Lung (tissue), 17 donors: ENCODE measurements at places on chromosomes 5 and 9.

- DNase-seq: peak; percentile 41
Observed at GRCh38 chr9:128335161-128335560, 5.2 kb upstream of the SLC27A4 start.

GRCh38 chr5:176727528-176727900, 80.2 kb downstream of the TSPAN17 start:
- DNase-seq: no peak

DNA sequence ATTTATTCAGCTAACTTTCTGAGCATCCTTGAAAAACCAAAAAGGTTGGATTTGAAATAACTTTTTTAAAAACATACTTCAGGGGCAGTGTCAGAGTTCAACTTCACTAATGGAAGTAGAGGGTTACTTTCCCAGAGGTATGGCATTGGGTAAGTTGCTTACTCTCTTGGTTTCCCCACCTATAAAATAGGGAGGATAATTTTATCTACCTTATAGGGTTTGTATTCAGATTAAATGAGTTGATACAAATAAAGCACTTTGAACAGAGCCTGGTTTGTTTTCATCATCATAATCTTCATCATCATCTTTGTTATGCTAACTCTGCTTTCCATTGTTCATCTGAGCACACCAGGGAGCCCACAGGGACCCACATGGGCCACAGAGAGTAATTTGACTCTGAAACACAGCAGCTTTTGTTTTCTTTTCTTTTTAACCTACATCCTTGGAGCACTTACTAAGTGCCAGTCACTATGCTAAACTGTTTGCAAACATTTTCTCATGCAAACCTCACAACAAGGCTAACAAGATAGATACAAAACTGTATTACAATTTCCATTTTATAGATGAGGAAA, 179.1 kb upstream of the SLC24A2 start:
- DNase-seq: no peak

- peak; percentile 90 for DNase-seq
Observed at GRCh38 chr5:77292026-77292757, 81.7 kb downstream of the PDE8B start.

DNA sequence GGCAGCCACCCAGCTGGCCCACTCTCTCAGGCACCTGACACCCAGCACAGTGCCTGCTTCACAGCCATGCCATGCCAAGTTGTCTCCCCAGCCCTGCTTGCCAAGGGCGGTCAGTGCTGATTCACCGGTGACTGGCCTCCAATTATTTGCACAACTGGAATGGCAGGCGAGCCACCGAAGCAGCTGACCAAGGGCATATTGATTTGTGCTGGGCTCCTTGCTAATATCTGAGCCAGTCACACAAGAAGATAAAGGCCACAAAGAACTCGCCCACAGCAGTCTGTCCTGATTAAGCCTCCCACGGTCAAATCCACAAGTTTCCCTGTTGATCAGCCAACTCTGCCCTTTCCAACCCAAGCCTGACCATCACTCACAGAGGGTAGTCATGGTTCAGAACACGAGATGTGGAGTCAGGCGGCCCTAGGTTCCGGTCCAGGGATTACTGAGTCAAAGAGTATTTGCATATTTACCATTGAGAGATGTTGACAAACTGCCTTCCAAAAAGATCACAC, 6.4 kb upstream of the EEIG1 start:
- no peak for DNase-seq

- peak; percentile 26 for DNase-seq
Observed at GRCh38 chr5:121937762-121938161, 24.0 kb upstream of the SRFBP1 start.

GRCh38 chr9:131031005-131031641, 22.1 kb downstream of the LAMC3 start:
- no peak for DNase-seq

DNA sequence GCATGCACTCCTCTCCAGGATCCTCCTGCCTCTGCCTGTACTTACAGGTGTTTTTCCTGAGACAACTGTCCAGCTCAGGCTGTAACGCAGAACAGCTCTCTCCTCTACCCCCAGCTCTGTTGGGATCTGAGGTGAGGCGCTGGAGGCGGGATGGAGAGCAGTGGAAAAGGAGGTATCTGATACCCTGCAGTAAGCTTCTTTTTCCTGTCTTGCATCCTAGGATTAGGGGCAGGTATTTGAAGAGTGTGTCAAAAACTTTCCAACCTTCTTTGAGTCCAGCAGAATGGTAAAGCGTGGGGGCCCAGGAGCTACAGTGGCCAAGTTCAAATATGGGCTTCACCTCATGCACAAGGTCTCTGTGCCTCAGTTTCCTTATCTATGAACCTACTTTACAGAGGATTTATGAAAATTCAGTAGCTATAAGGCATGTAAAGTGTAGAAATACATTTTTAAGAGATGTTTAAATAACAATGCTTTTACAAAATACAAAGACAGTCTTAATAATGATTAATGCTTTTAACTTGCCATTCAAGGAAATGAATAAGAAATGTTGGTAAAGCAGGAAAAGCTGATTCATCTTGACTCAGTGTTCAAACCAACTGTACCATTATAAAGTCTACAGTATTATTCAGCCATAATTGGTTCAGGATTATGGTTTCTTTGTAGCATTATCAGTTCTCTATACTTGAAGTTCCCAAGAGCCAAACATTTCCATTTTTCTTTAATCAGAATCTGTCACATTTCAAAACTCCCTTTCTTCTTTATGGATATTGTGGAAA, 26.1 kb downstream of the MAP1B start:
- DNase-seq: no peak

GRCh38 chr9:132451276-132451675, 41.3 kb downstream of the CFAP77 start:
- DNase-seq: no peak

- DNase-seq: peak; percentile 50
Observed at GRCh38 chr5:56677690-56678305, 137.6 kb upstream of the MAP3K1 start.

GRCh38 chr5:107982703-107983425, 312.1 kb upstream of the EFNA5 start:
- no peak for DNase-seq

DNA sequence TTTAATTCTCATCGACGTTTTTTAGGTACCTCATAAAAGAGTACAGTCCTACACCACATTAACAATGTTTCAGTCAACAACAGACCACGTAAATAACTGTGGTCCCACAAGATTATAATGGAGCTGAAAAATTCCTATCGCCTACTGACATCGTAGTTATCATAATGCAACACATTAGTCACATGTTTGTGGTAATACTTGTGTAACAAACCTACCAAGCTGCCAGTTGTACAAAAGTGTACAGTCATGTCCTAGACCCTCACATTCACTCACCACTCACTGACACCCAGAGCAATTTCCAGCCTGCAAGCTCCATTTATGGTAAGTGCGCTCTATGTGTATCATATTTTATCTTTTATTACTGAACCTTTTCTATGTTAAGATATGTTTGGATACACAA, 16.8 kb downstream of the GNAQ start:
- DNase-seq: no peak

DNA sequence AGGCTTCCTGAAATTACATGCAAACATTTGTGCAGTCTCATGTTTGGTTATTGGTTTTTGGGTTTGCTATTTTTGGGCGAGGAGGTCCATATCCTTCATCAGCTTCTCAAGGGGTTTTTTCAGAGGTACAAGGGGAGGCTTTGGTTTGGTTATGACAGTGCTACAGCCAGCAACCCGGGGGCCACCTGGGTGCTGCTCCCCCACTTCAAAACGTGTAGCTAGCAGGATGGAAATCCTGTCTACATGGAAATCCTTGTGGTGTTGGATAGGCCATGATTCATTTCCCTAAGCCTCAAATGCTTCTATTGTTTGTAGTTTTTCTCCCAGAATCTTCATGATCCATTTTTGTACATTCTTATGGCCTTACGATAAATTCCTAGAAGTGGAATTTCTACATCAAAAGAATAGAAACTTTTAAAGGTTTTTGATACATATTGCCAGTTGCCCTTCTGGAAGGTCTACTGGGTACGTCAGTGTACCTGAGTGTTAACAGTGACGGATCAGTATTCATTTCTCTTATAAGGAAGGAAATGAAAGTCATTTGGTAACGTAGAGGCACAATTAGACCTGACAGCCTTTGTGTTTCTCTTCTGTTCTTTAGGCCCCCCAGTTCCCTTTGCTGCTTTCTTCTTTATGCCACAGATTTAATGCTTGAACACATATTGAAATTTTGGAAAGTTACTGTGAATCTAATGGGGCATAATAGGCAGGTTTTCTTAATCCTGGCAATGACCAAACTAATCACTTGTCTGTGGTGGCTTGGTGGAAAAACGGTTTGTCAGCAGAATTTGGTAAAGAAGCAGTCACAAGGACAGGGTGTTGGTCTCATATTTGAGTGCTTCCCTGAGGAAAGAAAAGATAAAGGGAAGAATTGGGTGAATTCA, 69.7 kb upstream of the ABL1 start:
- DNase-seq: no peak

- DNase-seq: no peak
Observed at GRCh38 chr5:40831346-40832210, 3.4 kb downstream of the RPL37 start.

GRCh38 chr9:38038307-38039089, 30.5 kb downstream of the SHB start:
- DNase-seq: peak; percentile 30

GRCh38 chr5:151703227-151703626, 16.5 kb upstream of the SPARC start:
- no peak for DNase-seq
